ENCODE measurements at places on chromosomes 2 and 18. TPM values are rescaled to one million over a fixed set of nuclear protein-coding genes. Genes with fewer than 3 reads are reported as not detected.

The MORN2 gene
- total RNA-seq: 9.8 TPM

The ZAP70 gene
- 204 TPM for total RNA-seq

The SERPINB12 gene
- total RNA-seq: not detected

GRCh38 chr2:192487636-192488035 is 292.9 kb upstream of the TMEFF2 start:
- H3K4me1 ChIP-seq: no peaks in the 10 kb centered on the region
- H3K27me3 ChIP-seq: no peaks in the 10 kb centered on the region
- no peak for DNase-seq

- peaks cover 32% of the 10 kb centered on the region for H3K4me1 ChIP-seq
- H3K27ac ChIP-seq: peak overlapping the region; percentile 32
- peaks cover 64% of the 10 kb centered on the region for H3K36me3 ChIP-seq
- H3K4me3 ChIP-seq: no peak overlapping the region
- no peak for DNase-seq
- no peaks in the 10 kb centered on the region for H3K27me3 ChIP-seq
These were observed 259.0 kb downstream of the NBAS start for GRCh38 chr2:15302154-15302553.

DNA sequence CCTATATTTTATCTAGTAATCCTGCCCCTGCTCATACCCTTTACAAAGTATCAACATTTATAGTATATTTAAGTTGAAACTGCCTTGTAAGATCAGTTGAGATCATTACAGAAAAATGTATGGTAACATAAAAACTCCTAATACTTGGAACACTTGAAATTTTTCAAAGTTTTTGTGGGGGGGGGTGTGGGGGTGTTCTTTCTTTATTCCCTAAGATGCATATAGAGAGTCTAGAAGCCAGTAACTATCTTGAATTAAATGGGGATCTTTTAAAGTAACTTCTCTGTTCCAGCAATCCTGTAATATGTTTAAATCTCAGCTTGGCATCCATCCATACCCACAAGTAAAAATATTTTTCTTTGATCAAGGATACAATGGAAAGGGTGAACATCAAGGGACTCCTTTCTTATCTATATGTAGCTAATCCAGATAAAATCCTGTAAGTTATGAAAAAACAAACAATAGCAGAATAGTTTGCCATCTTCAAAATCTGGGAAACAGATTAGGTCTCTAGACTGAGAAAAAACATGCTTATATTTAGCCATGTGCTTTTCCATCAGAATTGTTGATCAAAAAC is 455.3 kb downstream of the MEIS1 start:
- no peaks in the 10 kb centered on the region for H3K36me3 ChIP-seq
- no peak overlapping the region for H3K27ac ChIP-seq
- no peak overlapping the region for H3K4me3 ChIP-seq
- H3K4me1 ChIP-seq: no peaks in the 10 kb centered on the region
- no peak for DNase-seq
- no peaks in the 10 kb centered on the region for H3K27me3 ChIP-seq

- DNase-seq: no peak
- H3K27ac ChIP-seq: no peak overlapping the region
- peaks cover 12% of the 10 kb centered on the region for H3K36me3 ChIP-seq
- H3K4me3 ChIP-seq: no peak overlapping the region
- H3K4me1 ChIP-seq: no peaks in the 10 kb centered on the region
These were observed 40.5 kb downstream of the CYP20A1 start for GRCh38 chr2:203279288-203279687.

Data from activated naive CD8-positive, alpha-beta T cell treated with anti-CD3 and anti-CD28 coated beads for 36 hours (primary cell).